ENCODE measurements at places on chromosomes 13 and 19. TPM values are rescaled to one million over a fixed set of nuclear protein-coding genes. Genes with fewer than 3 reads are reported as not detected.

DNA sequence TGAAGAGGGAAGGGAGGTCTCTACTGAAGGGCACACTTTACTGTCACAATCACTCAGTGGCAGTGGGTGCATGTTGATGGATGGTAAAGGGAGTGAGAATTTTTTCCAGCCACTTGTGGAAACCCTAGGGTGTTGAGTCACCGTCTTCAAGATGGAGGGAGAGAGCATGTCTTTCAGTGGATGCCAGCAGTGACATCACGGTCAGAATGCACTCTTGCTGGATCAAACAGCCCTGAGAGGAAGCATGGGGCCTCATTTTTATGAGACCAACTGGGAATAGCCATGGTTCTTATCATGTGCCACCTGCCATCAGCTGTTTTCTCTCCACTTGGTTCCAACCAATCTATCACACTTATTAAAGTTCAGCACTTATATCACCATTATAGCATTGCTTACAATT lies 182.5 kb downstream of the KCNRG start:
- DNase-seq: no peak

GRCh38 chr19:1590641-1591397 lies 1.8 kb downstream of the MBD3 start:
- DNase-seq: no peak

DNA sequence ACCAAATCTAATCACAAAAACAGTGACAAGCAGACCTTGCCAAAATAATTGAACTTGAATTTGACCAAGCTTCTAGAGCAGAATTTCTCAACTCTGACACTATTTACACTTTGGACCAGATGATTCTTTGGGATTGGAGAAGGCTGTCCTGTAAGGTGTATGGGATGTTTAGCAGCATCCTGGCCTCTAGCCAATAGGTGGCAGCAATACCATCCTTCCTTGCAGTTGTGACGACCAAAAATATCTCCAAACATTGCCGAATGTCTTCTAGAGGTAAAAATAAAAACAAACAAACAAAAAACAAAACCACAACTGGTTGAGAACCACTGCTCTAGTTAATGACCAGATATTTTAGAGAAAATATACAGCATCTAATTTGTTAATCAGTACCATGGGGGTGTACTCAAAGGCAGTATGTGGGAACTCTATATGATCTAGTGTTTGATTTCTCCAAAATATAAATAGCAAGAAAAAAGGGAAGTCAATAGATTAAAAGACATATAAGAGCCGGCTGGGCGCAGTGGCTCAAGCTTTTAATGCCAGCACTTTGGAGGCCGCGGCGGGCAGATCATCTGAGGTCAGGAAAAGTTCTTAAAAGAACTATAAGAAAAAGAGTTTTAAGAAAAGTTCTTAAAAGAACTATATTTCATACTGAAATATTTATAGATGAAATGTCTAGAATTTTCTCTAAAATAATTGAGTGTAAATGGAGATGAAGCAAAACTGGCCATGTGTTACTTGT lies 60.9 kb upstream of the ZNF527 start:
- DNase-seq: no peak

DNA sequence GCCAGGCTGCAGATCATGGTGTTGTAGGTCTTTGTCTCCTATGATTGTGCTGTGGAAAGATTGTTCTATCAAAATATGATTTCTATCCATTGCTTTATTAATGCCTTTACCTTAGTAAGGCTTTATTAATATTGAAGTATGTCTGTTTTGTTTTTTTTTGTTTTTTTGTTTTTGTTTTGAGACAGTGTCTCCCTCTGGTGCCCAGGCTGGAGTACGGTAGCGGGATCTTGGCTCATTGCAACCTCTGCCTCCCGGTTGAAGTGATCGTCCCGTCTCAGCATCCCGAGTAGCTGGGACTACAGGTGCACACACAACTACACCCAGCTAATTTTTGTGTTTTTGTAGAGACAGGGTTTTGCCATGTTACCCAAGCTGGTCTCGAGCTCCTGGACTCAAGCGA lies 7.7 kb downstream of the IRGC start:
- no peak for DNase-seq

CPAMD8 gene
- total RNA-seq: 0.18 TPM

CEP89 gene
- total RNA-seq: 19.2 TPM

Data from CD8-positive, alpha-beta memory T cell (primary cell).